ENCODE measurements at places on chromosomes 3 and 15. TPM values are rescaled to one million over a fixed set of nuclear protein-coding genes. Genes with fewer than 3 reads are reported as not detected.

STAB1 gene
- 0.13 TPM for total RNA-seq

TRPM1 gene
- not detected for total RNA-seq

AADACL2 gene
- total RNA-seq: not detected

IL17RC gene
- 59.3 TPM for total RNA-seq

COPG1 gene
- total RNA-seq: 142 TPM

EAF1 gene
- total RNA-seq: 32.2 TPM

TM4SF4 gene
- 0.65 TPM for total RNA-seq

CNTN3 gene
- total RNA-seq: not detected

C2CD4B gene
- not detected for total RNA-seq

ELL3 gene
- total RNA-seq: 3.0 TPM

THSD4 gene
- total RNA-seq: 51.3 TPM

NPAP1 gene
- total RNA-seq: not detected

TIMP4 gene
- total RNA-seq: 4.4 TPM

NLGN1 gene
- 3.5 TPM for total RNA-seq

PRSS50 gene
- total RNA-seq: 0.16 TPM

IL20RB gene
- 0.33 TPM for total RNA-seq

SEMA3B gene
- total RNA-seq: 49.4 TPM

NR1I2 gene
- total RNA-seq: under 0.01 TPM

MCF2L2 gene
- total RNA-seq: 0.76 TPM

SLC12A1 gene
- total RNA-seq: under 0.01 TPM

SNRPN gene
- total RNA-seq: 162 TPM

ACTC1 gene
- not detected for total RNA-seq

ICE2 gene
- 22.3 TPM for total RNA-seq

GP9 gene
- total RNA-seq: not detected

TIPARP gene
- total RNA-seq: 35.1 TPM

SPINK8 gene
- not detected for total RNA-seq

FETUB gene
- not detected for total RNA-seq

RGMA gene
- 0.98 TPM for total RNA-seq

ZPLD1 gene
- total RNA-seq: 1.1 TPM

ITIH1 gene
- not detected for total RNA-seq

SEMA4B gene
- total RNA-seq: 47.7 TPM

LIPH gene
- 0.13 TPM for total RNA-seq

SIDT1 gene
- not detected for total RNA-seq

LSAMP gene
- 9.8 TPM for total RNA-seq

GOLGA8M gene
- total RNA-seq: not detected

SH2D7 gene
- total RNA-seq: not detected

EFCC1 gene
- not detected for total RNA-seq

COX17 gene
- total RNA-seq: 6.7 TPM

COL8A1 gene
- 329 TPM for total RNA-seq

FAM107A gene
- 0.13 TPM for total RNA-seq

ADGRG7 gene
- total RNA-seq: not detected

HIGD2B gene
- total RNA-seq: not detected

ARHGAP31 gene
- total RNA-seq: 13.6 TPM

LZTFL1 gene
- 11.4 TPM for total RNA-seq

GALNT15 gene
- total RNA-seq: 0.33 TPM

All from mesangial cell (primary cell).